Stimulated activated CD8-positive, alpha-beta memory T cell treated with anti-CD3 and anti-CD28 coated beads, Interleukin-4, amount 100 ng/mL, for 48 hours (primary cell): ENCODE measurements at places on chromosomes 3 and 15.

- DNase-seq: no peak
Measured at GRCh38 chr3:131033480-131034080, 6.9 kb downstream of the NEK11 start.

DNA sequence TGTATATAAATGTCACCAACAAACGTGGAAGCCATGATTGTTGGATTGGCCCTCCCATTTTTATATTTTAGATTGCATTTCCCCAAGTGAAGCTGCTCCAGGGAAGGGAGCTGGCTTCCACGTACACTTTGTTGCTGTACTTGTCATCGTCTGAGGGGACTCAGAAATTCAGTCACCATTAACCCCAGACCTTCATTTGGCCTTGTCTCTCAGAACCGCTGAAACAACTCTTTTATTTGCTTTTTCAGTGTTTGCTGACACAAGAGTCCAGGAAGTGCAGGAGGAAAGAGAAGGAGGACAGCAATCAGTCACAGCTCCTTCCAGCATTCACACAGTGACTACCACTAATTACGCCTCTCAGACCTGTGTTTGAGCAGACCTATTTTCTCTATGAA is 276.5 kb downstream of the TBL1XR1 start:
- no peak for DNase-seq

DNA sequence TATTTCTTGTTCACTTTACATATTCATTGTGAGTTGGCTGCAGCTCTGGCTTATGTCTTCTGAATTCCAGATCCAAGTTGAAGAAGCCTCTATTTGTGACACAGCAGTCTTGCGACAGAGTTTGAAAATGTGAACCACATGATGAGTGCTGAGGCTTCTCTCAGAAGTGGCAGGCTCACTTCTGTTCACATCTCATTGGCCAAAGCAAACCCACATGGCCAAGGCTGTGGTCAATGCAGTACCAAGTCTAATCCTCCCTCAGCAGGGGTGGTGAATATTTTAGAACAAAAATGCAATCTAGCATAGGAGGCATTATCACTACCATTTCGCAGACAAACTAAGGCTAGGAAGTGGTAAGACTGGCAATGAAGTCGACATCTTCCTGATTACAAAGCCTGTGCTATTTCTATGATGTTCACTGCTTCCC is 45.2 kb downstream of the CDCP1 start:
- DNase-seq: no peak

DNA sequence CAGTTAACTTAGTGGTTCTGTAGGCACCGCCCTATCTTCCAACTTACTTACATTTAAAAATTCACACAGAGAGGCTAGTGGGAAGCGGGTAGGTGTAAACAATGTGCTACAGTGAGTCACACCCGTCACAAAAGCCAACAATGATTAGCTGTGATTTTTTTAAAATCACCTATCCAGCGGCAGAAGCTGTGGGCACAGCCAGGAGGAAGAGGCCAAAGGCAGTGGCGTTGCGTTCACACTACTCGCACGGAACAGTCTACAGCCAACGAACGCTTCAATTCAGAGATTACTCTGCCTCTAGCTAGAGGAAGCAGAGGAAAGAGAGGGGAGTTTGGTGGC is 2.5 kb upstream of the NLGN1 start:
- DNase-seq: no peak

- no peak for DNase-seq
Measured at GRCh38 chr3:136711277-136711676, 40.9 kb downstream of the STAG1 start.
